ENCODE measurements at places on chromosomes 5 and 9.

DNA sequence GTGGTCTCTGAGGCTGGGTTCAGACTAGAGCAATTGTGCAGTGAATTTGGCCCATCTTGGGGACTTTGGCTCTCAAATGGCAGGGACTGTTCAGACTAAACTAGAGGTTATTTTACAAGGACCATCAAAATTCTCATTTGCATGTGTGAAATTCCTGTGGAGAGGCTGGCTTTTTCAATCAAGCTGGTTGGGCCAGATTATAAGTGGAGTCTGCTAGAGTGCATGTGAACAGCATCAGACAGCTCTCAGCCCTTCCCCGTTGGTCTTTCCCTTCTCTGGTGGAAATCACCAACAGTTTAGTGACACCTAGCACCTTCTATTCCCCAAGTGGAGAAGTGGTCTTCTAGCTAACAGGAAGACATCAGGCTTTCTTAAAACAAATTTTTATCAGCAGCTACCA, 301.3 kb downstream of the CWC27 start:
- DNase-seq = no peak

DNA sequence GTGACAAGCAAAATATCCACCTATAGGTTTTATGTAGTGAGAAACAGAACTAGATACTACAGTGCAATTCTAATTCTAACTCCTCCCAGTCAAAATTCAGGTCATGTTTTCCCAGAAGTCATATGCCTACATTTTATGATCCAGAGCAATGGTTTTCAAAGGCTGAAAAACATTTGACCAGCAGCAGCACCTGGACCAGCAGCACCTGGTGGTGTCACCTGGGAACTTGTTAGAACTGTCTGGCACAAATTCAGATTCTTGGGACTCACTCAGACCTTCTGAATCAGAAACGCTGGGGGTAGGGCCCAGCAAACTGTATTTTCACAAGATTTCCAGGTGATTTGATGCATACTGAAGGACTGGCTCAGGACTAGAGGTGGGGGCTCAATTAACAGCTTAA, 367.7 kb upstream of the RFX3 start:
- DNase-seq = no peak

DNA sequence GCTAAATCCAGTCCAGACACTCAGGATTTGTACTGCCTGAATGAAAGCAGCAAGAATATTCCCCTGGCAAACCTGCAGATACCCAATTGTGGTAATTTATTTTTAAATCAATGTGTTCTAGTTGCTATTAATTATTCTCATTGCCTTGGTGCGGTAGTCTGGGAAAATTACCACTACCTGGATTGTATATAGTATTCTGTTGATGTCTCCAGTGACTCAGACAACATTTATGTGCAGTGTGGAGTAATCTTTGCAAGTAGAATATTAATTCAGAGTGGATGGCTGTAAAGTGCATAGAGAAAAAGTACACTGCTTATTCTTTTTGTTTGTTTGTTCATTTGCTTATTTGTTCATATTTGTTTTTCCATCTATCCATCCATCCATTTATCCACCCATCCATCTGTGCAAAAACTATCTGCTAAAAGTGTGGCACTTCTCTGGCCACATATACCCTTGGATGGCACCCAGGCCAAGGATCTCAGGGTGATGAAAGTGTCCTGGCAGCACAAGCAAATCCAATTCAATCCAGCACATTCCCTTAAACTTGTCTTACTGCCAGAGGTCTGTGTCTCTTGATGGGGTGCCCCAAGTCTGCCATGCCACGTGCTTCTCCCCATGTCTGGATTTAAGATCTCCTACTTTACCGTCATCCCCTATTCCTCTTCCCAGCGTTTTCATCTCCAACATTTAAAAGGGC, 41.3 kb downstream of the NTRK2 start:
- DNase-seq = no peak

- no peak for DNase-seq
Observed at GRCh38 chr9:94643741-94644140, 4.4 kb upstream of the FBP1 start.

DNA sequence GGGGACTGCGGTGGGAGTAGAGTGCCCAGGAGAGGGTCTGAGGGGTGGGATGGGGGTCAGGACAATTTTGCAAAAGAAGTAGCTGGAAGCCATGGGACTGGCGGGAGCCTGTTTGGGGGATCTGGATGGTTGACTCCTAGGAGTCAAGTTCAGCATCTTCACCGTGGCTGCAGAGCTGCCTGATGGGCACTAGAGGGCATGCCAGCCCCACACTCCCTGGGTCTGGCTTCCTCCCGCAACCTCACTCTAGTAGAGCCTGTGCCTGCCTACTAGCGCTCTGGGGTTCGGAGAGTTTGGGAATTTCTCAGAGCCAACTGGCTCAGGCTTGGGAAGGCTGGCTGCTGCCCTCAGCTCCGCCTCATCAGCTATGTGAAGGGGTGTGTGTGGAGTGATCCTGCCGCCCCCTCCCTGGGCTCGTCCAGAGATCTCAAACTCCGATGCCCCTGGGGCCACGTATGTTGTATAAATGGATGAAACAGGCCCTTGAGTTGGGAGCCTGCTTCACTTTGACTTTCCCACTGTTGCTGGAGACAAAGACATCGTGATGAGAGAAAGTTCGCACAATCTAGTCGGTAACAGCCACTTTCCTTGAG, 10.8 kb downstream of the TSPAN17 start:
- DNase-seq = no peak

GRCh38 chr9:111992523-111992922, 95.9 kb downstream of the UGCG start:
- DNase-seq = no peak

GRCh38 chr9:105681724-105682123, 12.6 kb upstream of the TMEM38B start:
- DNase-seq = no peak

GRCh38 chr5:73815631-73816030, 189.6 kb downstream of the ARHGEF28 start:
- no peak for DNase-seq

DNA sequence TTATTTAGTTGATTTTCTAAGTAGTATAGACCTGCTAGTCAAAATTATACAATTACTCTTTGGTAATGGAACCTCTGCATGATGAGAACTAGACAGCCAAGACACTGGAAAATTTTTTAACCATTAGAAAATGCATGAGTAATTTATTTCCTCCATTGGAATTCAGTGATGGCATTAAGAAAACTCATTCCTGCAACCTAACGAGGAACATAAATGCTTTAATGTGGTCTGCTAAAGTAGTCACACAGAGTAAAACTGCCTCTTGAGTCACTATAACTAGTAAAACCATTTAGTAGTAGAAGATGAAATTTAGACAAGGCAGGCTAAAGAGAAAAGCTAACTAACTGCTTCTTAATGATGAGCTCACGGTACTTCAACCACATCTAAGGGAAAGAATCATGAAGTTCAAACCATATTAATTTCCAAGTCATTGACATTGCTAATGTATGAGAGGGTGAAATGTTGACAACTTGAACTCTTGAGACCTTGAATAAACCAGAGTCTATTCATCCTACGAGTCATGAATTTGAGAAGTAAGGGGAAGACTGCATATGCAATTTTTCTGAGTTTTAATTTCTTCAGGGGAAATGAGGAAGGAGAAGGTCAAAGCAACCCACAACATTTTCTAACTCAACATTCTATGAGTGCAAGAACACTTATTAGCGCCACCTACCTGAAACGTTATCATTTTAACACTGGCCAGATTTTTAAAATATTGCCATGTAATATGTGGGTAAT, 74.4 kb downstream of the GLIS3 start:
- no peak for DNase-seq

GRCh38 chr5:81172710-81173109, 60.4 kb upstream of the CKMT2 start:
- no peak for DNase-seq

- no peak for DNase-seq
Observed at GRCh38 chr5:175460552-175460951, 16.6 kb upstream of the DRD1 start.

DNA sequence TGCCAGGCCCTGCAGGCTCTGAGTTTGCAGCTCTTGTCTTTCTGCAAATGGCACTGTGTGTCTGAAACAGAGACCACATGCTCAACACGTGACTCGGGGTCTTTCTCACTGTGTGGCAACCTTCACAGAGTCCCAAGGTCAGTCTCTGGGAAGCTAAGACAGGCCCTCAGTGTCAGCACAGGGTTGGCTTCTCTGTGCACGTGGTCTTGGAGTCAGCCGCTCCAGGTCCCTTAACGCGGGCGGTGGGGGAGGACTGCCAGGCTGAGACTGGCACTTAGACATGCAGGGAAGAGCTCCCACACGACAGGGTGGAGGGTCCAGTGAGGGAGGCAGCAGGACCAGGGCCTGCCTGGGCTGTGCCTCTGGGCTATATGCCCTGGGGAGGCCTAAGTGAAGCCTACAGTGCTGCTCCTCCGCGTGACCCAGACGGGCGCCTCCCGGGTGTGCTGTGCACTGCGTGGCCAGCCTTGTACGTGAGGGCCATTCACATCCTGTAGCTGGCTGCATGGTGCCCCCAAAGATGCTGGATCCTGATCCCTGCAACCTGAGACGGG, 76.8 kb downstream of the ADAMTS2 start:
- no peak for DNase-seq

DNA sequence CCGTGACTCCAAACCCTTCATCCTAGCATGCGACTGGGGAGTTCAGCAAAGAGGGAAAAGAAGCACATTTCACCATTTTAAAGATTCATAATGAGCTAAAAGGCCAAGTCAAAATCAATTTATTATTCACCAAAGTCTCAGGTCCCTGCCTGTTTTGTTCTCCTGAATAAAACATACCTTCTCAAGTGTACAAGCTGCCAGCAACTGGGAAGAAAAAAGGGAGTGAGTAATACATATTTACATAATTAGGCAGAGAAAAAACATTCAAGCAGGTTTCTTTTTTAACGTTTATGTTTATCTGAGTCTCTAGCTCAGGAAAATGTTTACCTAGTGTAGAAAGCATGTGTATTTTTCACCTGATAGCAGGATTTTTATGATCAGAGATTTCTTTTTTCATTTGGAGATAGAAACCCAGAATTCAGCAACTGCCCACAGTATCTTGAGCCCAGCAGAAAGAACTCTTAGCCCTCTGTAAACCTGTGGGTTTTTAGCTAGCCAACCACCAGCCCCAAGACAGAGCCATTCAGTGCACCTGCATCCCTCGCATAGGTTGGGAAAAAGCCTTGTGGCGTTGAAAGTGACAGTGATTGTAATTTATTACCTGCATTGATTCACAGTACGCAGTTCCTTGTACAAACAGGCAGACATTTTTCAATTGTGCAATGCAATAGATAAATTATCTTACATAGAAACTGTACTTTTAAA, 117.9 kb upstream of the GRIA1 start:
- peak; percentile 72 for DNase-seq

GRCh38 chr5:151775025-151775606, 3.4 kb downstream of the G3BP1 start:
- DNase-seq = no peak

- no peak for DNase-seq
Observed at GRCh38 chr5:75681125-75681830, 36.0 kb downstream of the POC5 start.

- DNase-seq = no peak
Observed at GRCh38 chr5:31273631-31274378, 80.3 kb downstream of the CDH6 start.

DNA sequence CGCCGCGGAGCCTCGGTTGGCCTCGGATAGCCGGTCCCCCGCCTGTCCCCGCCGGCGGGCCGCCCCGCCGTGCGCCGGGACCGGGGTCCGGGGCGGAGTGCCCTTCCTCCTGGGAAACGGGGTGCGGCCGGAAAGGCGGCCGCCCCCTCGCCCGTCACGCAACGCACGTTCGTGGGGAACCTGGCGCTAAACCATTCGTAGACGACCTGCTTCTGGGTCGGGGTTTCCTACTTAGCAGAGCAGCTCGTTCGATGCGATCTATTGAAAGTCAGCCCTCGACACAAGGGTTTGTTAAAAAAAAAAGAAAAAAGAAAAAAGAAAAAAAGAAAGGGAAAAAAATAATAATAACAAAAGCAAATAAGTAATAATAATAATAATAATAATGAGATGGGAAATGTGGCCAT, 112.8 kb downstream of the GCNT1 start:
- DNase-seq = no peak

- DNase-seq = no peak
Observed at GRCh38 chr9:20015427-20015931, 226.6 kb upstream of the SLC24A2 start.

GRCh38 chr9:13213337-13213736, 66.2 kb downstream of the MPDZ start:
- DNase-seq = no peak

- no peak for DNase-seq
Observed at GRCh38 chr5:88660264-88660946, 222.6 kb downstream of the MEF2C start.

GRCh38 chr9:82406456-82407085, 418.0 kb downstream of the SPATA31D1 start:
- DNase-seq = peak; percentile 29

GRCh38 chr5:41369799-41370198, 140.6 kb downstream of the PLCXD3 start:
- no peak for DNase-seq

DNA sequence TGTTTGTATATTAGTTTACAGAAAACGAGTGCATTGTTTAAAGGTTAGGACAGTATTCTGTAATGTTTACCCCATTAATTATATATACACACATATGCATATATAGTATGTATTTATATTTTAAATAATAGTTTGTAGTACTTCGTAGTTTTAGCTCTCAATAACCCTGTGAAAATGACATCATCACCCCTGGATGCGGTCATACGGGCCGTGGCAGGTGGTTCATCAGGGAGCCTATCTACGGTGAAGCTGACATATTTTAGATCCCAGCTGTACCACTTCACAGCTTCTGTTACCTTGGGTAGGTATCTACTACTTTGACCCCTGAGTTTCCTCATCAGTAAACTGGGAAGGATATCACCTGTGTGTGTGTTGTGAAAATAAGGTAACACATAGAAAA, 87.1 kb downstream of the NR3C1 start:
- DNase-seq = no peak

GRCh38 chr5:113195771-113196170, 219.2 kb downstream of the DCP2 start:
- DNase-seq = no peak

GRCh38 chr9:35776018-35776417, 15.4 kb upstream of the NPR2 start:
- DNase-seq = no peak

GRCh38 chr5:151699071-151699901, 12.6 kb upstream of the SPARC start:
- no peak for DNase-seq
